Epithelial cell of prostate (primary cell): ENCODE measurements at places on chromosomes 5 and 9.
A peak's percentile ranks its signal among the peaks of the same experiment; 100 is the strongest.

DNA sequence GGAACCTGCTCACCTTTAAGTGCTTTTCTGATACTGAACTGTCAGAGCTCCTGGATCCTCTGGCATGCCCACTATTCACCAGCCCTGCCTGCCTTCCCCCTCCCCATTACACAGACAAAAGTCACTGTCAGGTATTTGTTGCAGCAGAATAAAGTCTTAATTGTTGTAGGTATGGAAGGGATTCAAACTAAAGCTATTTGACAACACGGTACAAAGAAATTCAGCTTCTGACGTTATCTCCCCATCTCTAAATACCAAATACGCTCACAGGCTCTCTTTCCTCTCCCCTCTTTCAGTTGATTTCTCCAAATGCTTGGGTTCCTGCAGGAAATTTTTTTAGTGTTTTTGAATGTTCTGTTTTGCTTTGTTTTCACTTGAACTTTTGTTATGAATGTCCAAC is 9.3 kb upstream of the TGFBR1 start:
- no peak for DNase-seq

- no peak for DNase-seq
Measured at GRCh38 chr9:93590609-93591234, 14.3 kb downstream of the PHF2 start.

GRCh38 chr9:133379153-133380086 is 3.3 kb downstream of the STKLD1 start:
- DNase-seq, result no peak

- DNase-seq, result no peak
Measured at GRCh38 chr5:170769246-170769645, 14.3 kb upstream of the GABRP start.

GRCh38 chr5:176650354-176650884 is 3.1 kb downstream of the TSPAN17 start:
- DNase-seq, result no peak

- DNase-seq, result no peak
Measured at GRCh38 chr5:37002176-37002751, 125.7 kb downstream of the NIPBL start.

DNA sequence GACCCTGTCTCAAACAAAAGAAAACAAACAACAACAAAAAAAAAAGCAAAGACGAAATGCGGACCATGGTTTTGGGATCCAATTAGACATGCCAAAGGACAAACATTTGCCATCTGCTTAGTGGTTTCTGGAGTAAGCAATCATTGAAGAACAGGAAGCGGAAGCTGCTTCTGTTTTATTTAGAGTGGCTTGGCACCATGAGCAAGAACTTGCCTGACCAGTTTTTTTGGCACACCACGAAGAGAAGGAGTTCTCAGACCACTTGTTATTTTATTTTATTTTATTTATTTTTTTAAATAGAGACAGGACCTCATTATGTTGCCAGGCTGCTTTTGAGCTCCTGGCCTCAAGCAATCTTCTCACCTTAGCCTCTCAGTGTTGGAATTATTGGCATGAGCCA is 17.0 kb downstream of the BTF3 start:
- peak; percentile 49 for DNase-seq

DNA sequence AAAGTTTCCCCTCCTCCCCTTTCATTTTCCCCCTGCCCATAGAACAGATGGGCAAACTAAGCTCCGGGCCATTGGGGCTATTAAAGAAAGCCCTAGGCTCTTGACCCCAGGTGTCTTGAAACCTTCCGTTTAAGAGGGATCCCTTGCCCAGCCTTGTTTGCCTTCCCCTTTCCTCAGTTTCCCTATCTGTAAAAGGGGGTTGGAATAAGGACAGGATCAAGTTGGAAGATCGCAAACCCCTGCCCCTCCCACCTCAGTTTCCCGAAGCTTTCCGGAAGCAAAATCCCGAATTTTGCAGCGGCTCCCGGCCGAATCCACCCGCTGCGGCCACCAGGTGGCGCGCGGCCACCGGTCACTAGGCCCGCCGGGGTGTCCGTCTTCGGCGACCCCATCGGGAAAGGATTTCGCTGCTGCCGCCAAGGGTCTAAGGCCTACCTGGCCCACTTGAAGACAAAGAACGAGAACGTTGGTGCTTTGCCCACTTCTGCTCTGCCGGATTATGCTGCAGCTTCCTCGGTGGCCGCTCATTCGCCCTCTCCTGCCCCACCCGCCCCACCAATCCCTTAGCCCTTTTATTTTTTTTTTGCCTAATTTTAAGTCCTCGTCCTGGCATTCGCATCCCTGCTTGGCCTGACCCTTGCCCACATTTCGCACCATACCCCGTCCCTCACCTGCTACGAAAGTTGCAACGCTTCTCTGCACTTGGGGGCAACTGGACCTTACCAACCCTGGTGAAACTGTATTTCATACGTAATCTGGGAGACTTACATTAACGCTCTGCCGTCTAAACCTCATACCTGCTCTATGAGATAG is 962 bp upstream of the NR6A1 start:
- no peak for DNase-seq

DNA sequence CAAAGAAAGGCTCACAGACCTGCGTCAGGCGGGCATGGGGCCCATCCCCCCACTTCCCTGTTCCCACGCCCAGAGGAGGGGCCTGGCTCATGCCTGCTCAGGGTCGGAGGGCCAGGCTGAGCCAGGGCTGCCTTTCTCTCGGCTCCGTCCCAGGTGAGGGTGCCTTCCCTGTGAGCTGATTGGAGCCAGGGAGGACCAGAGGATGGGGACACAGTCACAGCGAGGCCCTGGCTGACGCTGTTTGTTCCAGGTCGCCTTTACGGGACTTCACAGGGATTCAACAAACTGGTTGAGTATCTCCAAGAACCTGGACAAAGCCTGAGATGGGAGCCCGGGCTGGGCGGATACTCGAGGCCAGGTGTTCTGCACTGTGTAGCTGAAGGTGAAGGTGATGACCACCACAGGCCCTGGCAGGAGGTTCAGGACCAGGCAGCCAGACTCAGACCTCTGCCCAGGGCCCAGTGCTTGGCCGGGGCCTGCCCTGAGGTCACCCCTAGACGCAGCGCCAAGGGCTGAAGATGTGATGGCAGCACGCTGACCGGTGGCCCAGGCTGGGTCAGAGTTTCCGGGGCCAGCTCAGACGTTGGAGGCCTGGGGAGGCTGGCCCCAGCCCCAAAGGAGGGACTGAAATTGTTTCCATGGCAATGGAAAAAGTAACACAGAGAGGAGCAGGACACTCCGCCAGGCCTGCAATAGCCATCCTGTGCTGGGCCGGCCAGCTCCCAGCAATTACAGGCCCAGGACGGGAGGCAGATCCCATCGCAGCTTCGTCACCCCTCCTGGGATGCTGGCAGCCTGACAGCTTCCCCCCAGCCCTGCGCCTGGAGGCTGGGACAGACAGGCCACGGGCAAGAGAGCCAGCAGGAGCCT is 65.3 kb upstream of the ADAMTS2 start:
- no peak for DNase-seq

DNA sequence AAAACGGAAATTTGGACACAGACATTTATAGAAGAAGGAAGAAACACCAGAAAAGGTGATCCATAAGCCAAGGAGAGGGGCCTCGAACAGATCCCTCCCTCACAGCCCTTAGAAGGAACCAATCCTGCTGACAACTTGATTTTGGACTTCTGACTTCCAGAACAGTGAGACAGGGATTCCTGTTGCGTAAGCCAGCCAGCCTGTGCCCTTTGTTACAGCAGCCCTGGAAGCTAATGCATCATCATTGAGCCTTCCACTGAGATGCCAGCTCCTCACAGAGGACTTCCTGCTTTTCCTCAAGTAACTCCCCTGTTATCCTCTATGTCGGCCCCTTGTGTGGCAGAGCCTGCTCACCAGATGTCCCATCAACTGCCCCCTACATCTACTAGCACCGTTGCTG is 94.1 kb downstream of the JMY start:
- DNase-seq, result no peak

DNA sequence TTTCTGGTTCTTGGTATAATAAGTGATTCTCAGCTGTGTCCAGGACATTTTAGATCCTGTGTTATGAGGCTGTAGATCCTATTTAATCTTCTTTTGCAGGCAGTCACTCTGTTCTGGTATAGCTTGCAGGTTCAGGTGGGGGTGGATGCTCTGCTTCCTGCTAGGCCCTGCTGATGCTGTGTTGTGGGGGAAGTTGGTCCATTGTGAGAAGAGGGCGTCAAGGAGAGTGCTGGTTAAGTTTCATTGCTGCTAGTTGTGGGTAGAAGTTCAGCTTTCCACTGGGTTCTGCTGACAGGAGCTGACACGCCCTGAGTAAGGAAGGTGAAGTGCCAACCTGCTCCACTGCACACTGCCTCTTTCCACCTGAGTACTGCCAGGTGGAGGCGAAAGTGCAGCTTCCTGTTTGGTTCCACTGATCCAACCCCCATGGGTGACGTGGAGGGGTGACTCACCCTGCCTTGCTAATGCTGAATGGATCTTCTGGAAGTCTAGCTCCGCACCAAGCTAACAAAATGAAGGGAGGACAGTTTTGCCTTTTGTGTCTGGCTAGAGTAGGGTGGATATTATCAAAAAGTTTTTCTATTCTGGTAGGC is 16.3 kb downstream of the NMRK1 start:
- peak; percentile 76 for DNase-seq

DNA sequence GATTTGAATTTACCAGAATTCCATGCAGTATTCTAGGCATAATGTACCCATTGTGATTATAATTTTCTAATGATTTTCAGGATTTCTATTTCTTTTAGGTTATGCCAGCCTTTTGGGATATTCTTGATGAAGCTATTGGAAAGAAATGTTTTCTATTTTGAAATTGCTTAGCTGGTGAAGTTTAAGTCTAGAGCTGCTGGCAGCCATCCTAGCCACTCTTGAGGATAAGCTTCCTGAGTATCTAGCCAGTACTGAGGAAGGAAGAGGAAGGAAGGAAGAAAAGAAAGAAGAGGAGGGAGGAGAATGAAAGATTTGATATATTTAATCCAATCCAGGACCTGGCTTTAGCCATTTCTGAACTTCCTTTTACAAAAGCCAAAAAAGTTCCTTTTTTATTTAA is 142.1 kb upstream of the DAB2 start:
- DNase-seq, result no peak

GRCh38 chr9:137380171-137380570 is 42.8 kb downstream of the EXD3 start:
- no peak for DNase-seq

GRCh38 chr9:123548741-123549545 is 192.9 kb downstream of the CRB2 start:
- no peak for DNase-seq

DNA sequence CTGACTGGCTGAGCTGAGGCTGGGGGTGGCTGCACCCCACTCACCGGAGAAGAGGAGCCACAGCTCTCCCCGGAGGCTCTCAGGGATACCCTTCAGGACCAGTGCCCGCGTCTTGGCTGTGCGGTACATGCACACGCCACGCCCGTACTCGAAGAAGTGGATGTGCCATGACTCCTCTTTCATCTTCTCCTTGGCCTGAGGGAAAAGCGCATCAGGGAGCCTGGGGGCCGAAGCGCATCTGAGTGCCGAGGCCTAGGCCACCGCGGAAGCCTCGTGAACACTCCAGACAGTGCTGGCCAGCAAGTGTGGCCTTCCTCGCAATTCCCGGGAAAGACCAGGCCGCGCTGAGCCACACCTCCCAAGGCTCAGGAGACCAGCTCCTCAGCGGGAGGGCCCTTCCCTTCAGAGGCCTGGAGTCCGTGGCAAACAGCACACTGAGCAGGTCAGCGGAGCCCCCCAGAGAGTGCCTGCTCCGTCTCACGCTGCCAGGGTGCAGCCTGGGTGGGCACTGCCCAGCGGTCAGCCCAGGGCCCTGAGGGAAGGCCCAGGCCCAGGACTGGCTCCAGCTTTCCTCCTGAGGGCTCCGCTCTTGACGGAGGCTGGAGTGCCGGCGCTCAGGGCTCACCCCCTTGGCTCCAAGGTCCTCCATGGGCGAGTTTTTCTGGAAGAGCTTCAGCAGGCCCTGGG is 20.5 kb upstream of the MRNIP start:
- DNase-seq, result no peak

- no peak for DNase-seq
Measured at GRCh38 chr5:63055421-63055820, 476.8 kb downstream of the LRRC70 start.

DNA sequence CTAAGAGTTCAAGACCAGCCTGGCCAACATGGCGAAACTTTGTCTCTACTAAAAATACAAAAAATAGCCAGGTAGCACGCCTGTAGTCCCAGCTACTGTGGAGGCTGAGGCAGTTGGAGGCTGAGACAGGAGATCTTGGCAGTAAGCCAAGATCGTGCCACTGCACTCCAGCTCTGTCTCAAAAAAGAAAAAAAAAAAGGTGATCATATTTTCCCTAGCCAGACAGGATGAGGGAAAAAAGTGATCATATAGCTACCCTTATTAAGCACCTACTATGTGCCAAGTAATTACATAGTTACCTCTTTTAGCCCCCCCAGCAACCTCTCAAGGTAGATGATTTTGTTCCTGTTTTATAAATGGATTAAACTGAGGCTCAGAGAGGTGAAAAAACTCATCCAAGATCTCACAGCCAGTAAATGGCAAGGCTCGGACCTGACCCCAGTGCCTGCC is 18.1 kb upstream of the RPL26L1 start:
- no peak for DNase-seq

GRCh38 chr5:117794847-117795246 is 1193.5 kb downstream of the DTWD2 start:
- no peak for DNase-seq

GRCh38 chr5:147512659-147513379 is 3.0 kb upstream of the DPYSL3 start:
- DNase-seq, result no peak

DNA sequence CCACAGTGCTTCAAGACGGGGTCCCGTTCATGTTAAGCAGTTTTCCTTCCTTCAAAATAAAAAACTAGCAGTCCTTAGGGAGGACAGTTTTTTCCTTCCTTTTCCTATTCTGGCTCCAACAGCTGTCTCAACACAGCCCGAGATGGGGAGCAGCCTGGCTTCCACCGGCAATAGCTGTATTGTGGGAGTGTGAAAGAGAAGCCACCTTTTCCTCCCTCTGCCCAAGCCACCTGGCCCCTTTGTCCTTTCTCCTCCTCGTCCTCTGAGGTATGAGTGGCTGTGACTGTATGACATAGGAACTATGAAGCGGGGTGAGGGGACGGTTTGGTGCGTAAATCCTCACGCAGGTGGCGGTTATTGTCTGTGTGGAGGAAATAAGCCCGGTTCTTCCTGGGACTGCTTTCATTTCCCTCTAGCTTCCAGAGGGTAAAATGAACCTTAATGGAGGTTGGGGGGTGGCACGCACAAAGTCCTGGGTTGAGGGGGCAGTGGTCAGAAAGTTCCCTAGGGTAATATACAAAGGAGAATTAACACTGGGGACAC is 292.0 kb upstream of the DMRT1 start:
- DNase-seq, result no peak

DNA sequence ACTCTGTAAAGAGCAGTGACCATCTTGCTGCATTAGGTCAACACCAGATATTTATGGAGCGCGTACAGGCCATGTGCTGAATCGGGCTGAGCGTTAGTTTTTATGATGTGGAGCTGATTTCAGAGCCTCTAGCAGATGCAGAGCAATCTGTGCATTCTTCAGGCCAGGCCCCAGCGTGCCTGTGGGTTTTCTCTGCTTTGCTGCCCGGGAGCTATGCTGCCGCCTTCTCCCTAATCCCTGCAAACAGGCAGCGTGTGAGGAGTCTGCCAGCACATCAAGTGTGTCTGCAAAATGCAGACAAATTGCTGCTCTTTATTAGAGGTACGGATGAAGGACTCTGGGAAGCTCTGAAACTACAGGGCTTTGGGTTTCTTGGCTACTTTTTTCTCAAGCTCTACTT is 170.0 kb downstream of the NTRK2 start:
- DNase-seq, result no peak

- DNase-seq, result peak; percentile 68
Measured at GRCh38 chr9:126357074-126357473, 30.4 kb downstream of the MVB12B start.

- peak; percentile 37 for DNase-seq
Measured at GRCh38 chr5:73454379-73455036, 5.9 kb upstream of the FOXD1 start.

GRCh38 chr5:103522586-103522985 is 40.0 kb downstream of the NUDT12 start:
- DNase-seq, result no peak
